BE2C (cell line): ENCODE measurements at places on chromosomes 2 and 18.

DNA sequence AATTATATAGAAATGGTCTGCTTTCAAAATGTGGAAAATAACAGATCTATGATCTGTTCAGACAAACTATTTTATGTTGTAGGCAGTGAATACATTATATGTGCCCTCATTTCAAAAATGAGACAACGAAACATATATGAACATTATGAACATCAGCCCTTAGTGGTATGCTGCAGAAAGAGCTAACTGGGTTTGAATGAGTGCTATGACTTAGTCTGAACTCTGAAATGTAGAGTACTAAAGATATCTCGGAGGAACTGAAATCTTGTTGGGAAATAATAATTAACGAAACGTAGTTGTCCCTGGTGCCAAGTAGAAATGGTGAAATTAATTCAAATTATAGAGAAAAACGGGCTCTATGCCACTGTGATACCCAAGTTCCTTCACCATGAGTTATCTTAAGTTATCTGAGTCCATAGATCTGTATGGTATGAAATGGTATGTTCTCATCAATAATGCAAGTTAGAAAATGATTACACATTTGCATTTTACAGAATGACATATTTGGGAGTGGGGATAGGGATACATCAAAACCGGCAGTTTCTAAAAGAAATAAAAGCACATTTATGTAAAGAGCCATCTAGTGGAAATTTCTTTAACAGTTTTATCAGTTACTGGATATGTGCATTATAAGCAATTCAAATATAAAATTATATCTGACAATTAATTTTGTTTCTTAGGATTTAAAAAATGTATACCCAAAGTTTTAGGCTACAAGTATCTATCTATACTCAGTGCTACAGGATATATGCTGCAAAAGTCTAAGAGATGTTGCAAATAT lies 26.7 kb downstream of the STARD6 start:
- no peak for DNase-seq

DNA sequence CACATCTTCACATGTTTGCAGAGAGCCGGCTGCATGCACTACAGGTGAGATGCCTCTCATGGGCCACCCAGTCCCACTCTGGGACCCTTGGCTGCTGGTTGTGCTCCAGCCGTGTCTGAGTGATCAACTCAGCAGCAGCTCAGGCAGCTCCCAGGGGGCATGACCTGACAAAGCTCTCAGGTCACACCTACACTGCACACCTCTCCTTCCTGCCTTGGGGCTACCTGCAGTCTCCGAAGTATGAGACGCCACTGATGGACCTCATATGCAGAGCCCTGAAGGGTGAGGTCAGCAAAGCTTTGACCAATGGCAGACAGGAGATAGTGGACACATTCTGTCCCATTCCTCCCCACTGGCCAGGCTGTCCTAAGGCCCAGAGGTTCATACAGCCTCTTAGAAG lies 51.4 kb downstream of the LBH start:
- DNase-seq: no peak

- DNase-seq: no peak
These were observed 77.8 kb upstream of the SPOPL start for GRCh38 chr2:138423745-138424144.

GRCh38 chr18:12254136-12254819 lies at the start of gene CIDEA:
TSS of gene CIDEA (plus strand) at chr18:12254361. CDS start at chr18:12254384, 23 bp downstream.
- peak; percentile 30 for DNase-seq
